ENCODE measurements at places on chromosomes 1 and 21.

- no peak for DNase-seq
These were observed 731.6 kb upstream of the PTBP2 start for GRCh38 chr1:95990033-95990432.

DNA sequence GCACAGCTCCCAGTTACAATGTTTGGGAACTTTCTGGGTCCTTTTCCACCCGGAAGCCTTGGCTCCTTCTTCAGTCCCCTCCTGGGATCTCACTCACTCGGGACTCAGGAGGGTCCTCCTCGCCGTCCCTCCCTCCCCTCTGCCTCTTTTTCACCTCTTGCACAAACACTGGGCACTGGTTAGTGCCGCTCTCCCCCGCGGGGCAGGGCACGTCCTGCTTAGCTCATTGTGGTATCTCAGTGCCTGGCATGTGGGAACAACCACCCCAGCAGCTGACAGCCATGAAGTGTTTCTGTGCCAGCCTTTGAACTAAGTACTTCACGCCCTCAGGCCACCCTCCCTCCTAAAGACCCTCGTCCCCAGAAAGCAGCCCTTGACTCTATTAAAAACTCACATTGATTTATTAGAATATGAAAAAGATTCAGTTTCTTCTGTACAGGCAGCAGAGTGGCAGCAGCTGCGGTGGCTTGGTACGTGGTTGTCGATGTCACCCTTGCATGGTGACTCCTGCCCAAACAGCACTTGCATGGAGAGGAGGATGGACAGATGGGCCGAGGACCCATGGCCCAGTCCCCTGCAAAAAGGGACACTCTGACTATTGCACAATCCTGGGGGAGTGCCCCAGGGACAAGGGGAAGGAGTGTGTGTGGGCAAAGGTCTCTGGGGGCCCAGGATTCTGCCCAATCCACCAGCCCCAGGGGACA, 56.3 kb downstream of the SLC9A1 start:
- no peak for DNase-seq

DNA sequence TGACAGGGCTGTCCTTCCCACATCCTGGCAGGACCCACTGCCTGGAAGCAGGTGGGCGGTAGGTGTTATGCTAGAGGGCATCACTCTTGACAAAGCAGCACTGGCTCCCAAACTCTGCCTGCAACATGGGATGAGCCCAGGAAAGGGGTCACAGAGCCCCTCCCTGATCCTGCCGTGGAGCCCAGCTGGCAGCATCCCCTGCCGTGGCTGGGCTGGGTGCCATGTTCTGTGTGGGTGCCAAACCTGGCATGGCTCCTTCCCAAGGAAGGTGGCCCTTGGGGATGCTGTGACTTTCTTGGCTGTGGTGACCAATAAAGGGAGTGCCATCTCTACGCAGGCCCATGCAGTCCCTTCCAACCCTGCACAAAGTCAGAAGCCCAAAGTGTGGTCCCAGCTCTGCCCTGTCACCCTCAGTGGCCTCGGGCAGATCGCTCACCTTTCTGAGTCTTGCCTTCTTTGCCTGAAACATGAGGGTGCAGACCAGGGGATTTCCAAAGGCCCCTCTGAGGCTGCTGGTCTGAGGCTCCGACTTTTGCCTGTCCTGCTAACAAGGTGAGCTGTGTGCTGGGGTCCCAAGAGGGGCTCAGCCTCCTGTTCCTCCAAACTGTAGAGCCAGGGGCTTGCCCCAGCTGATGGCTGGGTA, 6.0 kb downstream of the CDK18 start:
- no peak for DNase-seq

DNA sequence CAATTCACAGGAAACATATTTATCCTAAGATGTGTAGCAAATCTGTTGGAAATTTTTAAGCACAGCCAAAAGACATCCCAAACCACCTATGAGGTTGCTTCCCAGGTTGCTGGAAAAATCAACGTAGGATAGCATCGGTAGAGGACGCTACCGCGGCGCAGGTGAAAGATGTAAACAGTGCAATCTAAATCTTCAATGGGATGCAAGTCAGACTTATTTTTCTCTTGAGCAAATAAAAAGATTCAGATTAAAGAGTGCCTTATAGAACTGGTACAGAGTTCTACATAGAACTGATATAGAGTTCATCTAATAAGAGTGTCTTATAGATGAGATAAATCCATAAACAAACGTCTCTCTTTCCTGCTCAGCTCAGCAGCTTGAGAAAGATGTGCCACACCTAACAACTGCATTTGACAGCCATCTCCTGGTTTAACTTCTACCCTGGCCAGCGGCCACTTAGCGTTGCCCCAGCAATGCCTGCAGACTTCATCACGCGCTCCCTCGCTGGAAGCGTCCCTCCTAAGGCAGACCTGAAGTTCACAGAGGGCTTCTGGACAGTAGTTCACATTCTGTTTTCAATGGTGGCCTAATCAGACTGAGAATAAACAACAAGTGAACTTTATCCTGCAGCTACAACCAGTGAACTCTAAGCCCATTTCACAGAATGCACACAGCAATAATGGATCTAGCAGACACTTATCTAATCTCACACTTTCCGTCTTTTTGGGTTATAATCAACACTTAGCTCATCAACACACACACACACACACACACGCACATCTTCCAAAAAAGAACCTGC, 164.5 kb downstream of the TOMM20 start:
- no peak for DNase-seq

DNA sequence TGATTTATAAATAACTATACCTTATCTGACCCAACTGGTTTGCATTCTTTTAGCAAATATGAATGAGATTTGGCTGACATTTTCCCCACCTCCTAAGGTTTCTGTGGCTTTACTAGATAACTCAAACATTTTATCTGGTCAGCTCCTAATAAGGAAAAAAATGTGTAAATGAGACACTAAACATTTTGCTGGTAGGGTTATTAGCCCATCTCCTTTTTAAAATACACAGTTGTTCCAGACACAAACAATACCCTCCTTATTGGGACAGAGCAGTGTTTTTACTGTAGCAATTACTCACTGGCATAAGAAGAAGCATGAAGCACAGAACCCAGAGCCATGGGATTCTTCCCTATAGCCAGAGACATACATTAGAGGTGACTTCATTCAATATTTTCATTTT, 53.8 kb upstream of the NUF2 start:
- DNase-seq = no peak

- no peak for DNase-seq
These were observed 949.3 kb downstream of the MRPL39 start for GRCh38 chr21:24658026-24658425.

GRCh38 chr1:89723863-89724262, 90.9 kb downstream of the LRRC8C start:
- DNase-seq = no peak

GRCh38 chr1:35715568-35716002, 3.1 kb downstream of the C1orf216 start:
- peak; percentile 77 for DNase-seq

All from liver (tissue), 10 donors.